ENCODE measurements at places on chromosomes 12 and 14.

DNA sequence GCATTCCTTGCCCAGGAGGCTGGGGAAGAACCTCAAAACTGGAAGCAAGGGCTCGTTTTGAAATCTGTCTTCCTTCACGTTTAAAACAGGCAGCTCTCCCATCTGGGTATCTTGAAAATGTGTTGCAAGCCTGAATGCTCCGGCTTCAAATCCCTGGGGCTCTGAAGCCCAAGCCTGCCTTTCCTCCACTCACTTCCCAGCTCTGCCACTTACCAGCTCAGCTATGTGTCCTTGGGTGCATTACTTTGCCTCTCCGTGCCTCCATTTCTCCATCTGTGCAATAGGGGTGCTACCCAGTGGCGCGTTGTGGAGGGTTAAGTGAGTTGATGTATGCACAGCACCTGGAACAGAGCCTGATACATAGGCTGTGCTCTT is 97.6 kb downstream of the GCH1 start:
- DNase-seq: no peak

DNA sequence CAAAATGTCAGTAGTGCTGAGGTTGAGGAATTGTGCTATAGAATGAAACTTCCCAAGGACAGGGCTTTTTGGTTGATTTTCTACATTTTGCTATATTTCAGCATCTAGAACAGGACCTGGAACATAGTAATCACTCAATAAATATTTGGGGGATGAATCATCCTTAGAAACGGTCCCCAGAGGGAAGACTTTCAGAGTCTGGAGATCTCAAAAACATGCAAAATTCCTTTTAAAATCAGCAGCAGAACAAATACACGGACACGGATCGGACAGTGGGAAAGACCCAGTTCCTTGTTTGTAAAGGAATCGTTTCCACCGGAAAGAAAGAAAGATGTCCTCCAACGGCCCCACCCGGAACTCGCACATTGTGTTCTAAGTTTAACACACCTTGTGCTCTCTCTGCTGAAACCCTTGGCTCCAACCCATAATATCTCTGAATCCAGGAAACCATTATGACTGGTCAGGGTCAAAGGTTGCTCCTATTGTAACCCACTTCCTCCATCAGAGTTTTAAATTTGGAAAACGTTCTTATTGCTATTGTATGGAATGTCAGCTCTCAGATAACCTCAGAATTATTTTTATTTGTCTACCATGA is 617.2 kb downstream of the MED13L start:
- peak; percentile 15 for DNase-seq

- no peak for DNase-seq
These were observed 97.1 kb downstream of the DAD1 start for GRCh38 chr14:22491683-22492621.

DNA sequence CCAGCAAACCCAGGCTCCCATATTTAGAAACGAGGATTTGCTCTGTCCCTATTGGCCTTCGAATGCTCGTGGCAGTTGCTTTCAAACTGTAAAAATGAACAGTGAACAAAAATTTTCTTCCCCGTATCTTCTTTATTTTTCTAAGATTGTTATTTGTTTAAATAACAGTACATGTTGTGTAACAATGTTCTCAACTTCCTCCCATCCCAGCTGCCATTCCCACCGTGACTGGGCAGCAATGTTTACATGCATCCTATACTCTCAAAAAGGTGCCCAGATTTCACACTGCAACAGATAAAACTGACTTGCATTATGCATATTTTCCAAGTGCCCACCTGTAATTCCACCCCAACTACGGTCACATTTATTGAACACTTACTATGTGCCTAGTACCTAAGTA is 12.8 kb downstream of the VCPKMT start:
- no peak for DNase-seq

GRCh38 chr14:22464422-22465142 is 124.4 kb downstream of the DAD1 start:
- DNase-seq: no peak

- DNase-seq: no peak
These were observed 8.8 kb downstream of the NRXN3 start for GRCh38 chr14:78178971-78179370.

GRCh38 chr12:67524861-67525616 is 123.5 kb upstream of the DYRK2 start:
- DNase-seq: no peak

DNA sequence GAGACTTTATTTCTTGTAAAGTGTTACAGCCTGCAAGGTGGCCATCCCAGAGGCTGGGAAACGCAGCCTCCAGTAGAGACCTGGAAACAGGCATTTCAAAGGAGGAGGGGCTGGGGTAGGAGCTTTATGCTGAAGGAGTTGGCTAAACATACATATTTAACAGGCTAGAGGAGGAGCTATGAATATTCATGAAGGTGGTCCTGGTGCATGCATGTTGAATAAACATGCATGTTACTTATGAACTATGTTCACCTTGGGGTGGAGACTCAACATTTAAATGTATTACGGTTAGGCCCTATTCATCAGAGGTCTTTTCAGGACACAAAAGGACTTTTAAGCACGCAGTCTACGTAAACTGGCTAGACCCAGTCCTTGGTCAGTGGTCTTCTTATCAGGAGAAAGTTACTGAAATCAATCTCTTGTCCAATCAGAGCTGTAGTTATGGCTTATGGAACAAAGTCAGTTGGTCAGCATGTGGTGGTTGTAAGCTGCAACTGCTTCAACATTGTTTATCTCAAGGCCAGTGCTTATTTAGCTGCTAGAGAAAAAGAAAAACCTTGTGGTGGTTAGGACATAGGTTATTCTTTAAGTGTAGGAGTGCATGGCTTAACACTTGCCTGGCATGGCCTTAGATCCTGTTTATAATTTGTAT is 11.4 kb upstream of the ARF6 start:
- DNase-seq: no peak

- peak; percentile 18 for DNase-seq
These were observed 54.1 kb upstream of the BEGAIN start for GRCh38 chr14:100641274-100641860.

DNA sequence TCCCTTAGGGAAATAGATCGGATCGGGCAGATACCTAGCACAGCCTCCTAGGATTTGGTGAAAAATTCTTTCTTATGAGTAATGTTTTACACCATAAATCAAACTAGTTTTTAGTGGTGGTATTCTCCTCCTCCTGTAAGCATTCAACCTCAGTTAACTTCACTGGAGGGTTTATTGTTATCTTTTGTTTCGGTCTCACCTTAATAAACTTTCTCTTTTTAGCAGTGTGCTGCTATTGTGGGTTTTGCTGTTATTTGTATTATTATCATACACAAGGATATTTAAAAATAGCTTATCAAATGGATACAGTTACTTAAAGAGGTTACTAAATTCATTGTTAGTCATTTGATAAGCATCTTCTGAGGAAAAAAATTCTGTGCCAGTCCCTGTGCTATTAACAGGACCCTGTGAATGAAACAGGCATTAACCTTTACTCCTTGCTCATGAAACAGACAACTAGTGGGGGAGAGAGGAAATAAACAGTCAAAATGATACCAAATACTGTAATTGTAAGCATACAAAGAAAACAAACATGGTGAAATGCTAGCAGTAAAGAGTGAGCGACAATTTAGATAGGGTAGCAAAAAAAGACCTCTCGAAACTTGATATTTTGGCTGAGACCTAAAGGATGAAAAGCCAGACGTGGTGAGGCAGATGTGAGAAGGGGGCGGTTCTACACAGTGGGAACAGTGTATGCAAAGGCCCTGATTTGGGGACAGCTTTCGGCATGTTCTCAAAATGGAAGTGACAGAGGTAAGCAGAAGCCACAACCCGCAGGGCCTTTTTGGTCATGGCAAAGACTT is 178.7 kb upstream of the SOX5 start:
- no peak for DNase-seq

- no peak for DNase-seq
These were observed 230.5 kb downstream of the AKAP6 start for GRCh38 chr14:32559590-32559989.

DNA sequence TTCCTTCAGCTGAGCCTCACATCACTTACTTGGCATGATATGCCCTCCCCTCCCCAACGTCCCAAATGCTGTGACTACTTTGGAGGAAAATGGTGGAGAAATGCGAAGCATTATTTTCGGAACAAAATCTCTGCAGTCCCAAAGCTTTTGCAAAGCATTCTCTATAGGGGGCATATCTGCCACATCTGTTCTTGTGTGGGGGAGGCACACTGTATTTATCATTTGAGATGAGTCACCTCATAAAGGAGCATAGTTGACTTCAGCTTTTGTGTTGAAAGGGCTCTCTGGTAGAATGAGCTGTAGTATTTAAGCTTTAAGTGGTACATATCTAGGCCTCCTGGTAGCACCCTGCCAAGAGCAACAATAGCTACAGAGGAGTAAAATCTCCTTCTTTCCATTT is 447.5 kb downstream of the ADAMTS20 start:
- DNase-seq: no peak

DNA sequence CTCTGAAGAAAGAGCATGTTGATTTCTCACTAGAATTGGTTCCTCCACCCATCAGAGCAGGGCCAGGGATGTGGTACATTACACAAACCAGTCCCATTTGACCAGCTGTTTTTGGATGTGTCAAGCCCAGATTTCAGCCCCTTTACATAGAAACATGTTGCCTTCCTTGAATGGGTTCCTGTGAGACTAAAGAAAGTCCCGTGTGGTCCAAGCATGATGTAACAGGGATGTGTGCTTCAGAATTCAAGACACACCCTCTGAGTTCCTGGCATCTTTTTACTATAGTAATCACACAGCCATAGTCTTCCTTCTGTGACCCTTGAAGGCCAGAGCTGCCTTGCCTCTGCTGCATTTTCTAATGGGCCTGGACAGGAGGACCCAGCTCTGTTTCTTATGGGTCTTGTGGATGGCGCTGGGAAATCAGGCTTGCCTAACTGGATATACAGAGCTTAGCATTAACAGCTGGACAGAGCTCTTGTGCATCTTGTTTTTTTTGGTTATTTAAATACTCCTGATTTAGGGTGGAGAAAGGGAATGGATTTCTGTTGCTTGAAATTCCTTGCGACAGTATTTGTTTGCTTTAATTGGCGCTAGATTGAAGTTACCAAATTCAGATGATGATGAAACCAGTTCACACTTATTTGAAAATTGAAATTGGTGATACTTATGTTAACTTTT is 341.0 kb downstream of the ZFP36L1 start:
- DNase-seq: no peak

GRCh38 chr12:115755725-115756085 is 521.8 kb downstream of the MED13L start:
- no peak for DNase-seq

GRCh38 chr12:113932381-113933196 is 33.5 kb downstream of the RBM19 start:
- no peak for DNase-seq

GRCh38 chr12:65539023-65539422 is 260.5 kb downstream of the MSRB3 start:
- no peak for DNase-seq

DNA sequence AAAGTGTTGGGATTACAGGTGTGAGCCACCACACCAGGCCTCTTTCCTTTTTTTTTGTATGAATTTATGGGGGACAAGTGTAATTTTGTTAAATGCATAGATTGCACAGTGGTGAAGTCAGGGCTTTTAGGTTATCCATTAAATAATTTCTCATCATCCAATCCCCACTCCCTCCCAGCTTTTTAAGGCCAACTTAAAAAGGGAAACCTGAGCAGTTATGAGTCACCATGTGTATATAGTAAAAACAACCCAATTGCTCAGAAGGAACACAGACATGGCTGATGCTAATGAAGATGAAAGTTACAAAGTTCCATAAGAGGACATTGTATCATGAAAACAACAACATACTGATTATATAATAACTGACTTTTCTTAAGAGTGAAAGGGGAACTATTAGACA is 25.6 kb upstream of the ARID2 start:
- no peak for DNase-seq

- no peak for DNase-seq
These were observed 48.3 kb downstream of the NPAS3 start for GRCh38 chr14:32986791-32987540.

GRCh38 chr14:24982472-24983155 is 67.3 kb downstream of the STXBP6 start:
- peak; percentile 68 for DNase-seq

DNA sequence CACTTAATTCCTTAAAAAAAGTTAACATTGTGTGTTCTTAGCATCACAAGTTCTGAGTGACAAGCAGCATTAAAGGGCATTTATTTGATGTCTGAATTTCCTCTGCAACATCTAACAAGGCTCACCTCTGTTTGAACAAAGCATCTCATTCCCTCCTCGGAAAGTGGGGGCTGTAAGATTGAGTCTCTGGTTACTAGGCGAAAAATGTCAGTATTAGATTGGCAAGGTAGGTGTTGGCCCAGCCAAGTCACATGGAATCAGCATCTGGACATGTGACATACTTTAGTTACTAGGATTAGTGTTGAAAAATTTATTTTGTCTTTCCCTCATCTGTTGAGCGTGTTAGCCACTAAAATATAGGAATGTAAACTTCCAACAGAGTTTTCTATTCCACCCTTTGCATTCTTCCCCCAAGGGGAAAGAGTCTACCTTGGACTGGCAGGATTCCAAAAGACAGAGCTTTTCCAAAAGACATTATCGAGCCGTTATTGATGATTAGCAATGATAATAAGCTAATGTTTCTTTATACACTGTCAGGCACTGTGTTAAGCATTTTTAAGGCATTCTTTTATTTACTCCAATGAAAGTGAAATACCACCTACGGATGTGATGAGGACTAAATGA is 194.9 kb upstream of the BTG1 start:
- DNase-seq: no peak

DNA sequence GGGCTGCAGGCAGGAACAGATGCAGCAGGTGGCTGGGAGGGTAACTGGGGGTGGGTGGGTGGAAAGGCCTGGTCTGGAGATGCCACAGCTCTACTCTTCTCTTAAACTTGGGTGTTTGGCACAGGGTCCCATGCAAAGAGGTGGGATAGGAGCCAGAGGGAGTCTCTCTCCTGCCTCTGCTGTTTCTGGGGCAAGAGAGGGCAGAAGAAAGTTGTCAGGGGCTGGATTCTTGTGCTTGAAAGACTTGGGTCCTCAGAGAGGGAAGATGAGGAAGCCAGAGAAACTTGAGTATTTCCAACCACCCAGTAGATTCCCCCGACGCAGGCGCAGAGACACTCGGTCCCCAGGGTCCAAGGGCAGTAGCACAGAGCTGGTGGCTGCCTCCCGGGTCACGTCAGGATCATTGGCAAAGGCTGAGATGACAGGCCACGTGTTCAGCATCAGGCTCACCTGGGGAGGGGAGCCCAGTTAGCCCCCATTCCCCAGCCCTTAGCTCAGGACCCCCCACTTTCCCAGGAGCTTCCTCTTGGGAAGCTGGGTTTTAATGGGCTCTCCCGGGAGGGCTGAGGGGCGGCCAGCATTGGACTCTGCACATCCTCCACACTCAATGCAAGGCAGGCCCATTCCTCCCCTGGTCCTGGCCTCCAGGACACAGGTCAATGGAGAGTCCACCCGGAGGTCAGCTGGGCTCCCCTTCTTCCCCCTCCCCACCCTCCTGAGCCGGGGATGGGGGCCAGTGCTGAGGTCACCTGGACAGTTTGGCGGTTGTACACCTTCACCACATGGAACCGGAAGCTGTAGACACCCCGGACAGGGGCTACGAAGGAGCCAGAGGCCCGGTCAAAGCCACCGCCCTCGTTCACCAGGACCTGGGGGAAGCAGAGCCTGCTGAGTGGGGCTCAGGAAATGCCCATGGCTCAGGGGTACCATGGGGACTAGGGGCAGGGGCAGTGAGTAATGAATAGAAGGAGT is 1.6 kb downstream of the CBLN3 start:
- no peak for DNase-seq

GRCh38 chr12:12020762-12021161 is 50.0 kb upstream of the BCL2L14 start:
- no peak for DNase-seq

GRCh38 chr14:31927348-31927832 is 149.7 kb upstream of the ARHGAP5 start:
- peak; percentile 40 for DNase-seq

All from HT-29 (cell line).